ENCODE measurements at places on chromosomes 13 and 19.

GRCh38 chr19:33828266-33829075 lies 31.8 kb downstream of the KCTD15 start:
- no peak for DNase-seq

DNA sequence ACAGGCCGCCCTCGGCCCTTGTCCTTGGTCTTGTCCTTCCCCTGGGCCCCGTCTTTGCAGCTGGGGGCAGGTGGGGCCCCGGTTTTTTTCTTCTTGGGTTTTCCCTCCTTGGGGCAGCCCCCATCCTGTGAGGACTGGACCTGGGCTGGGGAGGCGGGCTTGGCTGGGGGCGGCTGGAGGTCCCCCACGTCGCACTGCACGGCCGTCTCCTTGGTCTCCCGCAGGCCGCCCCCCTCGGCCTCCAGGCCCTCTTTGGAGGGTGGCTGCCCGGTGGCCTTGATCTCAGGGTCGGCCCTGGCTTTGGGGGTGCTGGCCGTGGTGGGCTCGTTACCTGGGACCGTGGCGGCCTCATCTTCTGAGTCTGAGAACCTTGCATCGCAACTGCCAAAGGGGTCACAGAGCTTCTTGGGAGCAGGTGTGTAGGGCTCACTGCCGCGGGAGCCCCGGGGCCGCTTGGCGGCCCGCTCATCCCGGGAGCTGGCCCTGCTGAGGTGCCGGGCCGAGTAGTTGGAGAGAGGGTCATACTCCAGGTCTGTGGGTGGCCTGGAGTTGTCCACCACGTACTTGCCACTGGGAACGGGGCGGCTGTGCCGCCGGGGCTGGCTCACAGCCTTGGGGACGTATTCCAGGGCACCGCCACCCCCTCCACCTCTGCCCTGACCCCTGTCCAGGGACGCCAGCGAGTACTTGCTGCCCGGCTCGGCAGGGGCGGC lies 15.6 kb upstream of the ATP8B3 start:
- no peak for DNase-seq

DNA sequence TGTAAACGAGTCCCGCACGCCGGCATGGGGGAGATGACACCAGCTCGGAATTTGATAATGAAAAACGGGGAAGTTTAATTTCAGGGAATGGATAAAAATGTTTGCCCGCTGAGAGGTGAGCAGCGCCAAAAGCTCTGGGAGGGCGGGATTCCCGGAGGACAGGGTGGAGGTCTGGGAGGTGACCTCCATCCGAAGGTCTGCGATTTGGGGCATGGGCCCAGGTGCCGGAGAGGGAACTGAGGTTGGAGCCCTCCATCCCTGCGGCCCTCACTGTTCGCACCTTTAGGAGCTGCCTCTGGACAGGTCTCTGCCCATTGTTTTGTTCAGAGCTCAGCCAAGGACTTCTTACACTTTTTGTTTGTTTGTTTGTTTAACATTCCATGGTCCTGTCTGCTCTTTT lies 129.8 kb downstream of the URI1 start:
- DNase-seq, result no peak

DNA sequence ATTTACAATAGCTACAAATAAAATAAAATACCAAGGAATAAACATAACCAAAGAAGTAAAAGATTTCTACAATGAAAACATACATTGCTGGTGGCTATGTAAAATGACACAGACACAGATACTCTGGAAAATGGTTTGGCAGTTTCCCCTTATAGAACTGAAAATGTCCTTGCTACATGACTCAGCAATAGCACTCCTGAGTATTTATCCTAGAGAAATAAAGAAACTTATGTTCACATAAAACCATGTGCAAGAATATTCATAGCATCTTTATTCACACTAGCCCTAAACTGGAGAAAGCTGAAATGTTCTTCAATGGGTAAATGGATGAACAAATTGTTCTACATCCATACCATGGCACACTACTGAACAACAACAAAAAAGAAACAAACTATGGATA lies 100.2 kb upstream of the RFC3 start:
- no peak for DNase-seq

DNA sequence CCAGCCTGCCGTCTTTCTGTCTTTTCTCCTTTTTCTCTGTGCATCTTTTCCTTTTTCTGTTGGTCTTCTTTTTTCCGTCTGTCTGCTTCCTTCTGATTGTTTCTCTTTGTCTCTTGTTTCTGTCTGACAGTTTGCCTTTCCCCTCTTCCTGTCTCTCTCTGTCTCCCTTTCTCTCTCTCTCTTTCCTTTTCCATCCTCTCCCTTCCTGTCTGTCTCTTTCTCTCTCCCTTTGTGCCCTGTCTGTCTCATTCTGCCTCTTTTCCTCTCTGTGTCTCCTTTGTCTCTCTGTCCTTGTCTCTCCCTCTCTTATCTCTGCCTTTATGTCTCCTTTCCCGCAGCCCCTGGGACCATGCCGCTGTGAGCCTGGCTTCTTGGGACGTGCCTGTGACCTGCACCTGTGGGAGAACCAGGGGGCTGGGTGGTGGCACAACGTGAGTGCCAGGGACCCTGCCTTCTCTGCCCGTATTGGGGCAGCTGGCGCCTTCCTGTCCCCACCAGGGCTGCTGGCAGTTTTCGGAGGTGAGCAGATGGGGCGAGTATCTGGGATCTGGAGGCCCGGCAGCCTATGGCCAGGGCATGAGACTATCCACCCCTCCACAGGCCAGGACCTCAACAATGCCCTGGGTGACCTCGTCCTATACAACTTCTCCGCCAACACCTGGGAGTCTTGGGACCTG lies 9.4 kb downstream of the MEGF8 start:
- no peak for DNase-seq

DNA sequence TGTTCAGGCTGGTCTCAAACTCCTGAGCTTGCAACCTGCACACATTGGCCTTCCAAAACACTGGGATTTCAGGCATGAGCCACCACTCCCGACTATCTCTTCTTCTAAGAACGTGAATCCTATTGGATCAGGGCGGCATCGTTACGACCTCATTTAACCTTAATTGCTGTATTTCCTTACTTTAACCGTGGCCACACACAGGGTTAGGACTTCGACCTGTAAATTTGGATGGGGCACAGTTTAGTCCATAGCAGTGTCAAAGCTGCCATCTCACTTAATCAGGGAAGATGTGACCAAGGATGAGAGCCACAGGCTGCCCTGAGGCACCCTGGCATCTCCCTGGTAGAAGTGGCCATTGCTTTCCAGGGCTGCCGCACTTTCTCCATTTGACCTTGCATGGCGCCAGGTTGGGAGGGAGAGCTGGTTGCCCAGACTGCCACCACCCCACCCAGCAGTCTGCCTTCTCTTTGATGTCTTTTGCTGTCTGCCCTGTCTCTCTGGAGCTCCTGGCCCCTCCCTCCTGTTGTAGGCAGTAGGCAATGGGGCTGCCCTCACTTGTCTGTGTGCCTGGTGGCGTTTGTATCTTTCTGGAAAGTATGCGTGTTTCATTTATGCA lies 141.3 kb upstream of the RNF113B start:
- DNase-seq, result no peak

- no peak for DNase-seq
These were observed 13.8 kb downstream of the KLC3 start for GRCh38 chr19:45354241-45354842.

DNA sequence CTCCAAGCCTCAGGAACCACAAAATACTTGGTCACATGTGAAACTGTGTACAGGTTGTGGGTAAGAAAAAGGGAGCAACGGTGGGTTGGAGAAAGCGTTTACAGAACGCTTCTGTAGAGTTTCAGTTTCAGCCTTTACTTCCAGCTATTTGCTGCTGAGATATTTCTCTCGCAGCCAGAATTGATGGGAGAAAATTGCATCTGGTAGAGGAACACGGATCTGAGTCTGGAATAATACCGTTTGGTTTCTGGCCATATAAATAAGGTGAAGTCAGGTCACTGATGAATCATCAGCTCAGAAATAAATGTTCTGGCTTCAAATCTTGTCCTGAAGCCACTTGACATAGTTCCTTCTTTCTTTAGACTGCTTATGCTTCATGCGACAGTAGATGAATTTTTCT lies 20.3 kb upstream of the RFC3 start:
- DNase-seq, result no peak

GRCh38 chr13:46521486-46521885 lies 31.5 kb upstream of the LRCH1 start:
- DNase-seq, result no peak

- DNase-seq, result peak; percentile 44
These were observed 60.4 kb downstream of the ADGRE1 start for GRCh38 chr19:6947745-6948144.

- peak; percentile 30 for DNase-seq
These were observed 717 bp downstream of the SPRYD7 start for GRCh38 chr13:49935171-49936074.

GRCh38 chr19:41420101-41420880 lies 6.9 kb downstream of the B3GNT8 start:
- DNase-seq, result no peak

- no peak for DNase-seq
These were observed 47.9 kb downstream of the RUBCNL start for GRCh38 chr13:46339035-46339666.

- DNase-seq, result no peak
These were observed 176.4 kb downstream of the RGCC start for GRCh38 chr13:41633776-41634175.

- DNase-seq, result peak; percentile 18
These were observed 859 bp downstream of the ZNF433 start for GRCh38 chr19:12034620-12035019.

DNA sequence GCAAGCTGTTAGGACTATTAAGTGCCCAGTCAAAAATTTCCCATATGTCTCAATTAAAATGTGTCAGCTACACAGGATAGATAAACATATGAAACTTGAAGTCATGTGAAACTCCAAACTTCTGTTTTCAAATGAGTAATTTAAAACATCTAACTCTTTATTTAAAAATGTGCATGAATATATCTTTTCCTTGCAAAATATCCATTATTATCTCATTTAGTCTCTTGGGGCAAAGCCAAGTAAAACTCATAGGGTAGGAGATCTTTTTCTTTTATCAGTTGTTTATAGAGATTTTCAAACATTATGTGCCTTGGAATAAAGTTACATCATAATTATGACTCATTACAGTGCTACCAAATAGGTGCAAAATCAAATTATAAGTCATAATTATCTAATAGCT lies 2020.1 kb upstream of the PRR20A start:
- no peak for DNase-seq

DNA sequence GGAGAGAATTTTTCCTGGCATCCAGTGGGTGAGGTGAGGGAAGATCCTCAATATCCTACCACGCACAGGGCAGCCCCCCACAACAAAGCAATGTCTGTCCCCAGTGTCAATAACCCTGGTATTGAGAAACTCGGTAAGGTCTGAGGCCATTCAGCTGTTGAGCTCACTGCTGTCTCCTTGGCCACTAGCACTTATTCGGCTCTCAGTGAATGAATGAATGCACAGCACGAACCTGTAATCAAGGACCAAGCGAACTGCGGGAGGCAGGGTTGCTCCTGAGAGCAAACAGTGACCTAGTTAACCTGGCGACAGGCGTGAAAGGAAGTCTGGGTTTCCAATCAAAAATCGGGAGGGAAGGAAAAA lies 640 bp downstream of the ZSCAN5A start:
- no peak for DNase-seq

DNA sequence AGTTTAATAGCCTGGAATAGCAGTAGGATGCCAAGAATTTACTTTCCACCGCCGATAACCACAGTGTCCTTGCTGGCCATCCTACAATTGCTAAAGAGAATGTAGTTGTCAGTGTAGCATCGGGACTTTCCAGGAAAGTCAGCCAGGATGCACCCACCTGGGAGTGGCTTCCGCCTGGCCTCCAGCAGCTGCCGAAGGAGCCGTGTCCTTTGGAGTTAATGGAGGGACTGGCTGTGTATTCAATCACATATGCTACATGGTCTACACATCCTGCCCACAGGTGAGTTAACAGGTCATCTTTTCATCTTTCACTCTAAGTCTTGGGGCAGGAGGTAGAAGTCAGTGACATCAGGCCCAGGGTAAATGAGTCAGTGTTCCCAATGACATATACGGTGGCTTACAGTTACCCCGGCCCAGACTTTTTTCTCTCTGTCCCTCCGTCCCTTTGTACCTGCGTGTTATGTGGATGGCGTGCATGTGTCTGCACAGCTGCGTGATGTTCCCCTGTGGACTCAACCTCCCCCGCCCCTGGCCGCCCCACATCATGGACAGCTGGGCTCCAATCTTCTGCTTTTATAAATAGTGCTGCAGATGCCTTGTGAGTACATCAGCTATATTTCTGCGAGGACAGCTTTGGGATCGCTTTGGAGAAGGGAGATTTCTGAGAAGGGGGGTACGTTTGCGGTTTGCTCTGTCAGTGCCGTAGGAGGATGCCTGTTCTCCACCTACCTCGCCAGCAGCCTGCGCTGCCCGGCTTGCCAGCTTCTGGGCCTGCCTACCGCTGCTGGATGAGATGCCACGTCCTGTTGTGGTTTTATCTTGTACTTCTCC lies 63.1 kb downstream of the ATP11A start:
- DNase-seq, result no peak

GRCh38 chr13:31227063-31227462 lies 27.3 kb downstream of the B3GLCT start:
- DNase-seq, result no peak

DNA sequence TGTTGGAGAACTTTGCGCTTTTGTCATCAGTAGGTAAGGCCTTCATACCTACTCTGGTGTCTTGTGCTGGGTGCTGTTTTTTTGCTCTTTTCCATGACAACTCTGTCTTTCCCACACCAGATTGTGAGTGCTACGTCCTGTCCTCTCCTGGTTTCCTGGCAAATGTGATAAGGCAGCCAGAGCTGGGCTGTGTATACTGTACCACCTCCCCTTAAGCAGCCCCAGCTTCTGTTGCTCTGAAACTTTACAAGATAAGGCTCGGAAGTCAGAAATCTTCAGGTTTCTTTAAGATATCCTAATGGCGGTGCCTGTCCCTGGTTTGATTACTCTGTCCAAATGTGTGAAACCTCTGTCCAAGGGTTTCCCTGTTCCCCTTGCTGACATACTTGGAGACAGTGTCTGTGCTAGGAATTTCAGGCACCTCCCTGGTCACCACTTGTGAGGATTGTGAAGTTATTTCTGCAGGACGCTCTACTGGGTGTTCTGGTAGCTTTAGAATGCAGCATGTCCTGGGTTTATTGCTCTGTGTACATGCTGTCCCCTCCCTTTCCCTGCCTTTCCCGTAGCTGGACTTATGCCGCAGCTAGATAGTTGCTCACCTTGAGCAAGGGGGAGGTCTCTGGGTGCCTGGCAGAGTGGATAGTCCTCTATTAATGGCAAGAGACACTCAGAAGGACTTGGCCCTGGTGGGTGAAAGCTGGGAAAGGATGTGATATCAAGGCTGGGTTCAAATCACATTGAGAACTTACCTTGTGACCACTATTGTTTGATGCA lies 7.0 kb downstream of the ZNF749 start:
- DNase-seq, result no peak

DNA sequence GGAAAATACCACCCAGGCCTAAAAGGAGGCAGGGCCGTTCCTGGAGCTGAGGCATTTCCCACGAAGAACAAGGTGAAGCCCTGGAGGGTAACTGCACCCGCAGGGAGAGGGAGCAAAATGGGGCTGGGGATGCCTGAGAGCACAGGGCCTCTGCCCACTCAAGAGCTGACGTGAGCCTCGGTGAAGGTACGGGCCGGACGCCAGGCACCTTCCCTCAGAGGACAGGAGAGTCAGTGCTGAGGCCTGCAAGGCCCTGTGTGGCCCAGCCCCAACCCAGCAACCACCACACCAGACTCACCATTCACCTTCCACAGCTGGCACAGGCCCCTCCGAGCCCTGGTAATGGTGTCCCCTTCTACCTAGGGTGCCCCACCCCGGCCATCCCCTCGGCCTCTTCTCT lies 36.3 kb downstream of the DNMT1 start:
- DNase-seq, result no peak

- no peak for DNase-seq
These were observed 22.2 kb downstream of the DCLK1 start for GRCh38 chr13:36108954-36109353.
